ENCODE measurements at places on chromosomes 3 and 15.
A peak's percentile ranks its signal among the peaks of the same experiment; 100 is the strongest.

GRCh38 chr15:44536302-44536961 lies 515 bp upstream of the EIF3J start:
- peak; percentile 93 for DNase-seq

GRCh38 chr15:92959219-92959618 lies 59.1 kb downstream of the CHD2 start:
- DNase-seq = no peak

GRCh38 chr3:55292360-55292759 lies 194.7 kb downstream of the WNT5A start:
- no peak for DNase-seq

- DNase-seq = no peak
Measured at GRCh38 chr3:141373768-141374526, 5.6 kb downstream of the ZBTB38 start.

DNA sequence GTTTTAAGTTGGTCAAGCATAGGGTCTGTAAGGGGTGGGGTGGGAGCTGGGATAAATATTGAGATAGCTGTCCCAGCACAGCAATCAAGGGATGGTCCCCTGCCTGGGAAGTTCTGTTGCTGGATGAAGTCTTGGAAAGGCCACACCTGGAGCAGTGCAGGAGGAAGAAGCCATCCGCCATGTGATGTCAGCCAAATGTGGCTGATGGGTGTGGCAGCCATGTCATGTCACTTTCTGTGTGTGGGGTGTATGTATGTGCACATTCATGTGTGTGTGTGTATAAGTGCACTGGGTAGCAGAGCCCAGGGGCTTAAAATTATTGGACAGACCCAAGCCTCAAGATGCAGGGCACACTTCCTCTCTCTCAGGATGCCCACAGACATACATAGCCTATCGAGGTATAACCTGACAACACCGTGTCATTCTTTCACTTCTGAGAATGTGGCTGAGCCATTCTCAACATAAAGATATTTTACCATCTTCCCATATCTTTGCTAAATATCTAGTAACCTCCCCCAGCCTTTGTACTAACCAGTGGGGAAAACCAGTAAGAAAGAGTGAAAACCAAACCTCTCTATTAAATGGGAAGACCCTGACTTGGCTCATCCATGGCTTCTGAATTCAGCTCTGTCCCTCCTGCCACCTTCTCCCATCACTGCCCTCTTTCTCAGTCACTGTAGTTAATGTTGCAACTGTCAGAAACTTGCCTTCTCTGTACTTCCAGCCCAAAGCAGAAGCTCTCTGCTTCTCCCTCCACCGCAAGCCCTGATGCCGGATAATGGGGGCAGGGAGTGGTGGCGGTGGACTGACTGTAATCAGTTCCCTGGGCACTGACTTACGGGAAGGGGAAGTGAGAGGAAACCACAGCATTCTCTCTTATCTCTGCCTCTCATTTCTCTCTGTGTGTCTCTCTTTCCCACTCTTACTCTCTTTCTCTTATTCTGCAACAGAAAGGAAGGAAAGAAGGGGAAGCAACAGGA lies 11.2 kb downstream of the TNFSF10 start:
- no peak for DNase-seq

DNA sequence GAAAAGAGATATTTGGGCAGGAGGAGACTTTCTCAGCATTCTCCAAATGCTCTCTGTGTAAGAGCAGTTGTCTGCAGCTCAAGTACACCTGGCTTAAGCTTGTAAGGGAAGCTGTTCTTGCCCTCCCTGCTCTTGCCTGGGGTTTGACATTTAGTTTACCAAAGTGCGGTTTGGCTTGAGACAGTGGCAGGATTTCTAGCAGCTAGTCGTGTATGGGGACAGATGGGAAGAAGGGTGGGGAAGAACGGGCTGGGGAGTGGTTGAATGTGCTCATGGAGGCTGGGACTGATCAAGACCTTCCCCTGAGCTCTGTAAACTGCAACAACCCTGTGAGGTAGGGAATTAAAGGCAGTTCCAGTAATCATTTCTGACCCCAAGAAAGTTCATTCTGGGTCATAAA lies 39.8 kb downstream of the SQOR start:
- no peak for DNase-seq

DNA sequence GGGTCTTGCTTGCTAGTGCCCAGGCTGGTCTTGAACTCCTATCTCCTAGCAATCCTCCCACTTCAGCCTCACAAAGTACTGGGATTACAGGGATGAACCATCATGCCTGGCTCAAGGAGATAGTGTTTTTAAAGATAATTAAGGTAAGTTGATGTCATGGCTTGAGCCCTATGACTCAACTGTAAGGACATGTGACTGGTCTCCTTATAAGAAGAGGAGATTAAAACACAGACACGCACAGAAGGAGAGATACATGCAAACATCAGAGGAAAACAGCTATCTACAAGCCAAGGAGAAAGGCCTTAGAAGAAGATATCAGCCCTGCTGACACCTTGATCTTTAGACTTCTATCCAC lies 220.4 kb upstream of the GADL1 start:
- no peak for DNase-seq

GRCh38 chr15:61227950-61228936 lies 859 bp downstream of the RORA start:
- DNase-seq = no peak

DNA sequence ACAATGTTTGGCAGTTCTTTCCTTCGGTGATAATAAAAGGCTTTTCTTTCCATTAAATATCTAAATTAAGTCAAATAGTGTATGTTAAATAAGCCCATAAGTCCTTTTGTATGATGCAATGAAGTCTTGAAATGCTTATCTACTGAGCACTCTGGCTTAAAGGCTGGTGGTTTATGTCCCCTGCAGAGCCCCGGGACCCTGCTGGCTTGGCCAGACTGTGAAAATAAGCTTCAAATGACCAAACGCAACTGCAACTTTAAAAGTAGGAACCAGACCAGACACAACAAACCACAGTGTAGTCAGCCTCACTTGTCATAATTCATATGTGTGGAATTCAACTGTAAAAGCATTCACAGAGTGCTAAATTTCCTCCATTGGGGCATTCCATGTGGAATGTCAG lies 72.5 kb downstream of the FOXP1 start:
- no peak for DNase-seq

DNA sequence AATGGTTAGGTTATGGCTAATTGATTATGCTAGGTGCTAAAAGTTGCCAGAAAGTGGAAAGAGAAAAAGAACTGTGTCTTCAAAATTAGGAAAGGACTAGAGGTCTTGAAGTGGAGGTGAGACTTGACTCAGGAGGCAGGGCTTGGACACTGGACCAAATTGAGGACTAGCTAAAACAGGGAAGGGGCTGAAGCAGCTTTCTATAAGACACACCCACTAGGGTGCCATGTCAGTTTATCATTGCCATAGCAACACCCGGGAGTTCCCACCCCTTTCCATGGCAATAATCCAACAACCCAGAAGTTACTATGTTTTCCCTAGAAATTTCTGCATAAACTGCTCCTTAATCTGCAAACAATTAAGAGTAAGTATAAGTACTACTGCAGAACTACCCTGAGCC lies 42.9 kb upstream of the MITF start:
- no peak for DNase-seq

GRCh38 chr3:122510878-122511535 lies 3.7 kb downstream of the KPNA1 start:
- DNase-seq = no peak

DNA sequence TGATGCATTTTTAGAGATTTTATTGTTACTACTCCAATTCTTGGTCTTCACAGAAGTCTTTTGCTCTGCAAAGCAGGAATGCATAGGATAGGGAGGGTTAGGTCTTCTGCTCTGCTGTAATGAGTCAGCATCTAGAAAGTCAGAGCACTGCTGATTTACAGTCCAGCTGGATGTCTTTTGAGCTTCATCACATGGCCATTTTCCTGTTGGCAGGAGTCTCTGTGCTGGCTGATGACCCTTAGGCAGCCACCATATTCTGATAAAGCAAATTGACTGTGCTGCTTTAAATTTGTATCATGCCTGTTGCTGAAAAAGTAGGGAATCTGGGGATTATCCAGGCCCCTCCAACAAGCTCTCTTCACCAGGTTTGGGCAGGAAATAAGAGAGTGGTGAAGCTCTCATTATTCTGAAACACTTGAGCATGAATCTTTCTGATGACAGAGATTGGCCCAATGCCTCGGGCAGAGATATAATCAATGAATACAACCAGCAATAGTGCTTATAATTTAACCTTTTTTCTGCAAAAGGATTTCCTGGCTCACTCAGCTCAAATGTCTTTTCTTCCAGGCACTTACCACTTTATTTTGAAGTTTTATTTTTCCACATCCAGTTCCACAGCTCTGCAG lies 9.7 kb upstream of the CRBN start:
- DNase-seq = no peak

- DNase-seq = no peak
Measured at GRCh38 chr3:31252216-31253185, 280.2 kb upstream of the STT3B start.

- DNase-seq = no peak
Measured at GRCh38 chr15:101852356-101852755, 40.4 kb downstream of the OR4F15 start.

DNA sequence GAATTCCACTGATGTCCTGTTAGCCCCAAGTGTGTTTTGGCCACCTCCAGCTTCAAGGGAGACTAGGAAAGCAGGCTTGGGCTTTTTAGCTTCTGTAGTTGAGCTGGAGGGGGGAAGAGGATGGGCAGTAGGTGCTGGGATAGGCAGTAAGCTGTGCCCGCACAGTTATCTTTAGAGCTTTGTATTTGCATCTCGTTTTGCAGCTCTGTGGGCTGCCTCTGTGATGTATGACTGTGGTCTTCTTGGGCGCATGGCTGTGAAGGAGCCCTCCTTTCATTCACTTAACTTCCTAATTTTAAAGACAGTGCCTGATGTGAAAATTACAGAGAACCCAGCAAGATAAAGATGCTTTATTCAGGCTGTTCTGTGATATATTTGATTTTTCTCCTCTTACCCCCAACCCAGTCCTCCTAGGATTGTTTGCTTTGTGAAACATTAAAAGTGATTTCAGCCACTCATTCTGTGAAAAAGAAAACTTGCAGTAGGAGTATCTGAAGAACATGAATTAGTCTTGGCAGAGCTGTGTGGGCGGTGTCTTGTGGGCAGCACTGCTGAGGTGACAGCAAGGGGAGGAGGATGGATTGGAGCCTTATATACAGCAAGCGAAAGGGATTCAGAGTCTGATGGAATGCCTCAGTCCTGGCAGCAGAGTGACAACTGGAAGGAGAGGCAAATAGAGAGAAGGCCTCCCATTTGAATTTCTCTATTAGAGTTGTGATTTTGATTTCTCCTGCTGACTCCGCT lies 74.3 kb downstream of the LARS2 start:
- DNase-seq = peak; percentile 29

GRCh38 chr3:62781121-62781520 lies 94.1 kb downstream of the CADPS start:
- no peak for DNase-seq

GRCh38 chr15:81315452-81316175 lies 8.3 kb downstream of the STARD5 start:
- no peak for DNase-seq

DNA sequence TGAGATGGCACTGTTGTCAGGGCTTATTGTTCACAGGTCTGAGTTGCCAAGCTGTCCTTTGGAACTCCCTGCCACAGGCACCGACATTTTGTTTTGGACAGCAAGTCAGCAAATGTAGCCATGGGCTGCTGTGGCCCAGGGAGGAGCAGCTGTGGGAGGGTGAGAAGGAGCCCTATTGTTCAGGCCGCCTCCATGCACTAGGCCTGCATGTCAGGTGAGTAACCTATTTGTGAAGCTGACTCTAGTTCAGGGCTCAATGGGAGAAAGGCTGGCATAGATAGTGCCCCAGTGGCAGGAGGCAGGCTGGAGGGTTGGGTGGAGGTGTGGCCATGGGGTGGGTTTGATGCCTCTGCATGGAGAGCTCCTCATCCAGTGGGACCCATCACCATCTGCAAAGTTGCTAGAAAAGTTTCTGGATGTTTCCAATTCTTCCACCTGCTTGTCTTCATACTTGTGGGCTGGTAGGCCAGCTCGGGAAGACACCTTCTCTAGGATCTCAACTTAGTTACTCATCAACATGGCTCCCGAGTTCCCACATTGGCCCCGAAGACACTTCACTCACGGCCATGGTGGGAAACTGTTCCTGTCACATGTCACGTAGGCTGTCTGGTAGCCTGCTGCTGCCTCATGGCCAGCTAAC lies 19.5 kb downstream of the AMOTL2 start:
- DNase-seq = no peak

- no peak for DNase-seq
Measured at GRCh38 chr3:100020876-100021644, 93.2 kb downstream of the FILIP1L start.

GRCh38 chr15:73087098-73087497 lies 34.8 kb downstream of the NEO1 start:
- DNase-seq = no peak

- DNase-seq = no peak
Measured at GRCh38 chr15:50077651-50078050, 41.4 kb downstream of the ATP8B4 start.

Data from NCI-H2227 treated with DMSO at 0.1 percent for 48 hours (cell line).